NCI-H1417 treated with DMSO at 0.1 percent for 48 hours (cell line): ENCODE measurements at places on chromosomes 12 and 14.

DNA sequence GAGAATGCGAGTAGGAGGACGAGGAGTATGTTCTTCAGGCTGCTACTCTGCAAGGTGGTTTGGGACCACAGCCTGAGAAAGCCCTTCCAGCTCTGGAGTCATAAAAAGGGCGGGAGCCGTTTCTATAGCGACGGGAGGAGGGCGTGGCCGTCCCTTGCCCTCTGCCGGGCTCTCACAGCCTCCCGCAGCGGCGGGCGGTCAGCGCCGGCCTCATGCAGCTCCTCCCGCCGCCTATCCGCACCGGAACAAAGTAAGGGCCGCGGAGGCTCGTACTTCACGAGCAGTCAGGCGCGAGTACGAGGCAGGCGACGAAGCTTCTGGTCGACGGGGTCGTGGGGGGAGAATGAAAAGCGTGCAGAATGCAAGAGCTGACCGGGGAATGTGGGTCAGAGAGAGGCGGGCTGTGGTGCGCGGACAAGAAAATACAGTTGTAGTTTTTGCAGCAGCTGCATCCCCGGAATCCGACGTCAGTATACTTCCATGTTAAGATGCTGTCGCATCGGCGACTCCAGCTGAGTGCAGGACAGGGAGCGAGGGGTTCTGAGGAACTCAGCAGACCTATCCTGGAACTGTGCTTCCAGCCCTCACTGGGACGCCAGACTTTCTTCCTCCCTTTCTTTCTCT, at the start of gene DYRK4:
Gene DYRK4 (plus strand): TSS at position 175 of the 624 bp plus-strand sequence. CDS start 38 bp downstream, at position 213.
- DNase-seq = no peak

DNA sequence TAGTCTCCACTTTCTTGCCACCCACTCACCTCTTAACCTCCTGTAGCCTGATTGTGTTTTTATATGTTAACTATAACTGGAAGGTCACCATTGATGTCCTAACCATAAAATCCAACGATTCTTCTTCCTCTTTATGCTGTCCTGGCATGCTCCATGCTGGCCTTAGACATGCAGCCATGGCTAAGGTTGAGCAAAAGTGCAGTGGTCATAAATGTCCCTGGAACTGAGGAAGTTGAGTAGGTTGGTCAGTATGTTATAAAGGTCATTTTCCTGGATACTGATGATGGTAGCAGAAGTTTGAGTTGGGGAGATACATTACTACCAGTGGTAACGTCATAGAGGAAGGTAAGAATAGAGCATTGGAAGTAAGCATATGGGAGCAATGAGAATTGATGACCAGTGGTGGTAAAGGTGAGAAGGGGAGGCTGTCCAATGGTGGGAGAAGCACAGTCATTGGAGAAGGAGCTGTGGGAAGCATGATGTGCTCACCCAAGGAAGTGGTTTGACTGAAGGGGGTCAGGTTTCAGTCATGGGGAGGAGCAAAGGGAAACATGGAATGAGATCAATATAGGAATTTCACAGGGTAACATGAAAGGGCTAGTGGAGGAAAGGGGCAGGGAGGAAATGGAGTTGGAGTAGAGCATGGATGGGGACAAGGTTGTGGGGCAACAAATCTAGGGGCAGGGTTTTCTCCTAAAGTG, 240.8 kb downstream of the DACT1 start:
- DNase-seq = no peak

DNA sequence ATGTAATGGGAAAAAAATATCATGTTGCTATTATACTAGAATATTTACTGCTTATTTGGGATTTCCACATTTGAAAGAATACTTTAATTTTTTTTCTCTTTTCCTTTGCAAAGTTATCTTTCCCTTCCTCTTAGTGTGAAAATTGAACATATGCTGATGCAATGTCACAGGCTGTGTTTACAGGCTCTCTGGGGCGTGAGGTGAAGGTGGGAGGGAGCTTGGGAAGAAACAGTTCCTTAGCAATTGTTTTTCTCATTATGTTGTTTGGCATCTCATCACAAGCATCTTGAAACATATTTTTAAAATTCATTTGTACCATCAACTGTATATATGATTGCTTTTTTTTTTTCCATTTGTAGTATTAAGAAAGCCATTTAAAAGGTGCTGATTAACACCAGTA, 47.9 kb upstream of the NAV3 start:
- no peak for DNase-seq

GRCh38 chr12:67640863-67641262, 7.7 kb upstream of the DYRK2 start:
- DNase-seq = no peak

- DNase-seq = no peak
These were observed 30.3 kb downstream of the DICER1 start for GRCh38 chr14:95126906-95127530.

DNA sequence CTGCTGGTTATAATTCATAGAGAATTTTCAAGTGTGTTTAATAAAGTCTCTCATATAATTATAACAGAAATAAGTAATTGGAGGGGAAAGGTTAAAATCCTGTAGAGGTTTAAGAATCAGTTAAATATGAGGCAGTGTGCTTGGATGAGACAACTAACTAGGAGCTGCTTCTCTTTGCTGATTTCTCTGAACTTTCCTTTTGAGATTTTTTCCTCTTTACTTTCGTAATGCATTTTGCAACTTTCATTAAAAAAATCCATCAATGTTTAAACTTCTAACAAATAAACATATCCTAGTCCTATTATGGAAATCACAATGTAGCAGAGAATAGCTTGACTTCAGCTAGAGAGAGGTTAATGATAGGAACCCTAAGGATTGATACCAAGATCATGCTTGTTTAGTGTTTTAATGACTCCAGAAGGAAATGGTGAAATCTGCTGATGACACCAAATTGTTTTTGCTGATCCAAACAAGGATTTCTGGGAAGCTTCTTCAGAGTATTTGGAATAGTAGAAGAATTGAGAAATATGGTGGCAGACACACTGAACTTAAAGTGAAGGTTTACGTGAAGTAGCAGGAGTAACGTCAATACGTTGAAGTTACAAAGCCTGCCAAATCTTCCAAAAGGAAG, 122.6 kb downstream of the RAD51B start:
- no peak for DNase-seq

GRCh38 chr12:29437575-29437974, 56.6 kb upstream of the ERGIC2 start:
- no peak for DNase-seq

GRCh38 chr14:100726550-100727085, at the start of gene DLK1:
Gene DLK1, plus strand, starts transcription at chr14:100726892. Its CDS starts 177 bp downstream, at chr14:100727069.
- DNase-seq = no peak

- no peak for DNase-seq
These were observed 200.2 kb upstream of the MYL2 start for GRCh38 chr12:111120578-111120977.

GRCh38 chr14:106395456-106396050, 869.2 kb downstream of the TMEM121 start:
- no peak for DNase-seq

DNA sequence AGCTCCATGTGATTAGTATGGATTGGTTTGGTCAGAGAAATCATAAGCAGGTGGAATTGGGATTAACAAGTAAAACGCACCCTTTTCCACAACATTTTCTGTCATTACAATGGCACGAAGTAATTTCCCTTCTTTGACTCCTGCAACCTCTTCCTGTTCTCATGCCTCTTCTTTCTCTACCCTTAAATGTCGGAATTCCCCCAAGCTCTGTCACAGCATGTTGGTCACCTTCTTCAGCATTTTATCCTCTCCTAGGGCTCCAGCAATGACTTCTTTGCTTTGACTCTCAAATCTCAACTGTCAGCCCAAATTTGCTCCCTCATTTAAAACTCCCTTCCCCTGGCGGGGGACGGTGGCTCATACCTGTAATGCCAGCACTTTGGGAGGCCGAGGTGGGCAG, 5.3 kb upstream of the GRIP1 start:
- DNase-seq = no peak

DNA sequence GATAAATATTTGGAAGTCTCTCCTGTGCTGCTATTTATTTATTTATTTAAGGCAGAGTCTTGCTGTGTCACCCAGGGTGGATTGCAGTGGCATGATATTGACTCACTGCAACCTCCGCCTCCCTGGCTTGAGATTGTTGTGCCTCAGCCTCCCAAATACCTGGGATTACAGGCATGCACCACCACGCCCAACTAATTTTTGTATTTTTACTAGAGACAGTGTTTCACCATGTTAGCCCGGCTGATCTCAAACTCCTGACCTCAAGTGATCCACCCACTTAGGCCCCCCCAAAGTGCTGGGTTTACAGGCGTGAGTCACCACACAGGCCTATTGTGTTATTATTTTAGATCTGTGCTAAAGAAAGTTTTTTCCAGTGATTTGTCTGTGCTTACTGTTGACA, 225.2 kb downstream of the CCER1 start:
- DNase-seq = no peak

GRCh38 chr14:55077170-55078151, 26.0 kb downstream of the MAPK1IP1L start:
- DNase-seq = no peak

- DNase-seq = no peak
These were observed 204.5 kb upstream of the PPFIA2 start for GRCh38 chr12:81963636-81964035.

- no peak for DNase-seq
These were observed 43.7 kb upstream of the TSPAN9 start for GRCh38 chr12:3033539-3033867.

DNA sequence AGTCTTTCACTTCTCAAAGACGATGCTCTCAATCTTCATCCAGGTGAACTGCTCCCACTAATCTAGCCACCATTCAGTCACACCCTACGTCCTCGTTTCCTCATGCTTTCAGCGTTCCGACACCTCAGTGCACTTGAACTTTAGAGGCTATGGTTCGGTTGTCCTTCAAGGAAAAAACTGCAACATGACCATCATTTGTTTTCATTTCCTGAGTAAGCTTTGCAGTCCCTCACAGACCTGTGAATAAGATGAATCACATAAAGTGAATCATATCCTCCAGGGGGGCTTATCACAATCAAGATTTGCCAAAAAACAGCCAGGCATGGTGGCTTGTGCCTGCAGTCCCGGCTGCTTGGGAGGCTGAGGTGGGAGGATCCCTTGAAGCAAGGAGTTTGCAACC, 80.2 kb downstream of the TMCC3 start:
- DNase-seq = no peak

DNA sequence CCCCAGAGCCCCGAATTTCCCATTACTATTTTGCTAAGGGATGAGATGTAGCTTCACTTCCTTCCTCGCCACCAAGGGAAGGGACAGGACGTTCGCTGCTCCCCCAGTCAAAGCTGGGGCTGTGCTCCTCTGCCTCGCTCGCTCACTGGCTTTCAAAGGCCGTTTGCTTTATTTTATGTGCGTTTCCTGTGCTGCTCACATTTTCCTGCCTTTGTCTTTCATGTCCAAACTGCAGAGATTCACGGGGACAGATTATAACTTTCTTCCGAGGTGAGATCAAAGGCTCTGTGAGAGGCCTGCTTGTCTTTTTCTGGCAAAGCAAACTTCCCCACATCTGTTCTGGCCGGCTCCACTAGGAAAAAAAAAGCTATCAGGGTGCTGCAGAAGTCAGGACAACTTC, 76.0 kb upstream of the FZD10 start:
- DNase-seq = no peak

- DNase-seq = no peak
These were observed 1.1 kb downstream of the PAPLN start for GRCh38 chr14:73238424-73238852.

DNA sequence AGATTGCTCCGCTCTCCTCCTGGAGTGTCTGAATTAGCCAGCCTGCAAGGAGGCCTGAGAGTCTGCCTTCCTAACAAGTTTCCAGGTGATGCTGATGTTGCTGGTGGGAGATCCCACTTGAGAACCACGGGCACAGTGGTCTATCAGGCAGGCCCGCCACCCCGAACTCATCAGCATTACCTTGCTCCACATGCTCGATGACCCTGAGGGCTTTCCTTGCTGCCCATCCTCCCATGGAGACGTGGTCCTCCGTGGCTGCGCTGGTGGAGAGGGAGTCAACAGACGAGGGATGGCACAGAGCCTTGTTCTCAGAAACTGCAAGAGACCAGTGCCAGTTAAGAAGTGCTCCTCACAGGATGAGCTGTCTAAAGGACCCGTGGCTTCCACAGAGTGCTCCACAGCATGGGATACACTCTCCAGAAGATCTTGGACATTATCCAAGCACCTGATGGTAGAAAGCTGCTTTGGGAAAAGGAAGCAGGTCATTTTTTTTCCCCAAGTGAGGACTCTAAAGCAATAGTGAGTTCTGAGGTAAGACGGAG, 18.3 kb downstream of the HAL start:
- no peak for DNase-seq

DNA sequence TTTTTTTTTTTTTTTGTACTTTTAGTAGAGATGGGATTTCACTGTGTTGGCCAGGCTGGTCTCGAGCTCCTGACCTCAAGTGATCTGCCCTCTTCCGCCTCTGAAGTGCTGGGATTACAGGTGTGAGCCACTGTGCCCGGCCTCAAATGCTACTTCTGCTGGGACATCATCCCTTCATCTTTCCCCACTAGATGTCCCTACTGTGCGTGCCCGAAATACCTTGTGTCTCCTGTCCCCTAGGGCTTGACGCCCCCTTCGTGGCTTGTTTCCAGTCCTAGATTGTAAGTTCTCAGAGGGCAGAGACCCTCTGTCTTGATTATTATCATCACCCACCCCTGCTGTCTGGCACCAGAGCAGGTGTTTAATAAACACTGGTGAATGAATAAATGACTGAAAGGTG, 14.9 kb downstream of the CCDC63 start:
- DNase-seq = no peak

DNA sequence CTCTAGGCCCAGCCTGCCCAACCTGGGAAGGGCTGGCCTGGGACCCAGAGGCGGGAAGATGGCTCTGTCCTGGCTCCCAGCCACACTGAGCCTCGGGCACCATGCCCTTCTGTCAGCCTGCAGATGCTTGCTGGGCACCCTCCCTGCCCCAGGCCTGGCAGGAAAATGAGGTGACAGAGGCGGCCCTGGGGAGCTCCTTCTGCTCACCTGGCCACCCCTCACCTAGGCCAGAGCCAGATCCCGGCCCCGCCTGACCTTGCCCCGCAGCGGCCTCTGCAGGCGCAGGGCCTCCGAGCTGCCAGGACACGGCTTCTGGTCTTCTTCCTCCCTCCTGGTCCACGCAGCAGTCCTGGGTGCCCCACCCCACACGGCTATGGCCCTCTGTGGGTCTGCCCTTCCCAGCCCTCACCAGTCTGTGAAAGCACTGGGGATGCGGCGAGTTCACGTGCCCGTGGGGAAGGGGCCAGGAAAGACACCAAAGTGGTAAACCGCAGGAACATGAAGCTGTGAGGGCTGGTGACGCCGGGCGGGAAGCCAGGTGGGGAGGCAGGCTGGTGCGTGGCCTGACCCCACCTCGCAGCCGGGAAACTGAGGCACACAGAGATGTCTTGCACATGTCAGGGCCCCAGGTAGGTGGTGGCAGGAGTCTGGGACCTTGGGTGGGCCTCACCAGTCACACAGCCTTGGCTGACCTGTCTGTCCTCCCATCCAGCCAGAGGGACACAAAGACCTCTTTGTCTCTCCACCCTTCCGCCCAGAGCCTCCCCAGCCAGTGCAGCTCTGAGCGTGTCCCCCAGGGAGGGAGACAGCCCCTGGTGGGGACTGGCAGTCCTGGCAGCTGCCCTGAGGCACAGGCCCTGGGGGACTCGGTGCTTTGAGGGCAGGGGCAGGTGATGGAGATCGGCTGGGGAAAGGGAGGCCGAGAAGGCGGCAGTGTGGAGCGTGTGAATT, 12.8 kb downstream of the BAG5 start:
- no peak for DNase-seq

GRCh38 chr14:78424311-78424710, 254.1 kb downstream of the NRXN3 start:
- no peak for DNase-seq
